ENCODE measurements at places on chromosomes 13 and 19. TPM values are rescaled to one million over a fixed set of nuclear protein-coding genes. Genes with fewer than 3 reads are reported as not detected.

Gene SPTBN4
- polyA plus RNA-seq, result 1.2 TPM

Gene KIR3DL2
- polyA plus RNA-seq, result not detected

Gene BCAM
- 461 TPM for polyA plus RNA-seq

Gene ZNF541
- polyA plus RNA-seq, result 0.27 TPM

Gene ADGRL1
- 39.8 TPM for polyA plus RNA-seq

Gene ZNF607
- 16.5 TPM for polyA plus RNA-seq

Gene POGLUT2
- polyA plus RNA-seq, result 48.2 TPM

Gene NCCRP1
- polyA plus RNA-seq, result 1.6 TPM

Gene GPR12
- not detected for polyA plus RNA-seq

Gene TTC9B
- polyA plus RNA-seq, result 0.25 TPM

Gene NBEA
- polyA plus RNA-seq, result 19.8 TPM

Gene KLK4
- not detected for polyA plus RNA-seq

Gene ITGBL1
- 0.90 TPM for polyA plus RNA-seq

Gene NLRP11
- 0.25 TPM for polyA plus RNA-seq

Gene LSM7
- 90.5 TPM for polyA plus RNA-seq

Gene CGB8
- not detected for polyA plus RNA-seq

Gene IRGC
- not detected for polyA plus RNA-seq

Gene MPV17L2
- 8.6 TPM for polyA plus RNA-seq

Gene MISP3
- polyA plus RNA-seq, result 4.6 TPM

Gene CYP4F3
- polyA plus RNA-seq, result 1.4 TPM

Gene TGFBR3L
- polyA plus RNA-seq, result 0.42 TPM

Gene ZNF575
- 1.6 TPM for polyA plus RNA-seq

Gene SMIM44
- not detected for polyA plus RNA-seq

Gene FGF9
- 23.6 TPM for polyA plus RNA-seq

Gene FUT6
- polyA plus RNA-seq, result 13.4 TPM

Gene KANK2
- 117 TPM for polyA plus RNA-seq

Gene DLEU7
- 1.4 TPM for polyA plus RNA-seq

Gene ZNF787
- polyA plus RNA-seq, result 10.2 TPM

Gene RASIP1
- polyA plus RNA-seq, result 11.9 TPM

Gene CEACAM5
- 0.08 TPM for polyA plus RNA-seq

Gene FREM2
- 52.7 TPM for polyA plus RNA-seq

Gene PDE4C
- 0.75 TPM for polyA plus RNA-seq

Gene SERP2
- polyA plus RNA-seq, result 13.0 TPM

Gene MYH14
- 22.9 TPM for polyA plus RNA-seq

Gene PSG11
- not detected for polyA plus RNA-seq

Gene KCNC3
- polyA plus RNA-seq, result 55.2 TPM

Gene LIM2
- polyA plus RNA-seq, result 0.18 TPM

Gene ZNF805
- polyA plus RNA-seq, result 7.6 TPM

All from left kidney (tissue), 8 donors.